Activated CD4-positive, alpha-beta T cell treated with anti-CD3 and anti-CD28 coated beads, Interleukin-2, amount 50 U/mL, for 4 hours (primary cell): ENCODE measurements at places on chromosomes 7 and 10.
A peak's percentile ranks its signal among the peaks of the same experiment; 100 is the strongest.

- DNase-seq, result no peak
Observed at GRCh38 chr10:114026189-114027040, 17.3 kb upstream of the ADRB1 start.

GRCh38 chr7:36871863-36872262 lies 147.6 kb upstream of the AOAH start:
- DNase-seq, result no peak

DNA sequence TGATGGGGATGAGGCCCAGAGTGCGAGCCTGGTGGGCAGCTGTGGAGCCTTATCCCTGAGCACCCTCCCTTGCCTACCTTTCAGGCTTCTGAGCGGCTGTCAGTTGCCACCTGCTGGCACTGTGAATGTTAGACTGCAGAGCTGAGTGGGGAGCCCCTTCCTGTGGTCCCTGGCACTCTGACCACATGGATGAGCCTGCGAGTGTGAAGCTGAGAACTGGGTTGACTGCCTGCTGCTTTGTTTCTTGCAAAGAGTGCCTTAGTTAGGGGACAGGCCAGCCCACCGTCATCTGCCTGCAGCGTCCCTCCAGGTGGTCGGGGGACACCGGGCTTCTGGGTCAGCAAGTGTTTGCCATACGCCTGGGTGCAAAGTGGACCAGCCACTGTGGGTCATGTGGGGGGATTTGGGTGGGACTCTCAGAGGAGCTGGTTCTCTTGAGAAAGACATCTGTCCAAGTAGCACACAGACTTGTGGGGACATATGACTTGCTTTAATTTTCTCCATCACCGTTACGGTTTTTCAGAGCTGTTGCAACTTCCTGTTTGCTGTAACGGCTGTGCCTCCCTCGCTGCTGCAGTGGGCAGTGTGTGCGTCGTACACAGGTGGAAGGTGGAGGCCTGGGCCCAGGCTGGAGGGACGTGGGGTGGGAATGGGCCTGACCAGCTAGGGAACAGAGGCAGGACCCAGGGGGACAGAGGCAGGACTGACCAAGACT lies 13.7 kb downstream of the INPP5A start:
- no peak for DNase-seq

DNA sequence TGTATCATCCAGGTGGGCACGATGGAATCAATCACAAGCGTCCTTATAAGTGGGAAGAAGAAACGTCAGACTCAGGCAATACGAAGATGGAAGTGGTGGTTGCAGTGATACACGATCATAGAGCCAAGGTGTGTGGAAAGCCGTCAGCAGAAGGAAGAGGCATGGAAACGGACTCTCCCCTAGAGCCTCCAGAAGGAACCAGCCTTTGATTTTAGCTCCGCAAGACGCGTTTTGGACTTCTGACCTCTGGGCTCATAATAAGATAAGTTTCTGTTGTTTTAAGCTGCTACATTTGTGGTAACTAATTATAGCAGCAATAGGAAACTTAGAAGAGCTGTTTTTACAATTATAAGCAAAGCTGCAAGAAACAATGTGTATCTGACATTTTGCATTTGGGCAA lies 14.8 kb downstream of the FANK1 start:
- no peak for DNase-seq

- DNase-seq, result no peak
Observed at GRCh38 chr7:20223356-20223755, 6.2 kb upstream of the MACC1 start.

GRCh38 chr10:78531088-78531487 lies 497.4 kb downstream of the RPS24 start:
- DNase-seq, result no peak

DNA sequence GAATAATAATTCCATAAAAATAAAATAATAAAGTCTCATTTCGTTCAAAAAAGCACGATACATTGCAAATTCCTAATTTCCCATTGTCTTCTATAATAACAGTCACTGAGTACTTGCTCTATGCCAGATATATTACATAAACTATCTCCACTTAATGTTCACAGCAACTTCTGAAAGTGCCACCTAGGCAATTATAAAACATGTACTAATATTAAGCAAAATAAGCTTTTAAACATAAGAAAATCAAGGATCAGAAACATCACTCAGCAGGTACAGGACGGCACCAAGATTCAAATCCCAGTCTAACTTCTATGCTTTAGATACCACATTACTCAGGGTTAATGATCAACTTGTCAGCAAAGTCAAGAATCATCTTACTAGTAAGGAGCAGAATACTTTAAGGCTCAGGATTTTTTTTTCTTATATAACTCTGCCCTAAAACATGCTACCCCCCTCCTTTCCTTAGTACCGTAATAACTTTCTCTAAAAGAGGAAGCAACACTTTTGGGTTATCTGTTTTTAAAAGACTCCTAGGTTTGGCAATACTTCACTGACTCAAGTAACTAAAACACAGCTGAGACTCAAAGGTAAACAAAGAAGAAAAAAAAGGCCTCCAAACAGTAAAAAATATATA lies 51.3 kb downstream of the USP6NL start:
- no peak for DNase-seq

- DNase-seq, result peak; percentile 8
Observed at GRCh38 chr10:60732198-60732806, 46.0 kb upstream of the CDK1 start.

GRCh38 chr7:141685285-141686023 lies 16.5 kb downstream of the DENND11 start:
- no peak for DNase-seq

- no peak for DNase-seq
Observed at GRCh38 chr7:79489371-79489770, 35.9 kb upstream of the MAGI2 start.

GRCh38 chr10:102497545-102497944 lies 5.0 kb downstream of the ACTR1A start:
- DNase-seq, result no peak

- no peak for DNase-seq
Observed at GRCh38 chr10:17153321-17153720, 23.7 kb upstream of the CUBN start.

- peak; percentile 51 for DNase-seq
Observed at GRCh38 chr10:114541081-114541796, 116.8 kb downstream of the ABLIM1 start.

DNA sequence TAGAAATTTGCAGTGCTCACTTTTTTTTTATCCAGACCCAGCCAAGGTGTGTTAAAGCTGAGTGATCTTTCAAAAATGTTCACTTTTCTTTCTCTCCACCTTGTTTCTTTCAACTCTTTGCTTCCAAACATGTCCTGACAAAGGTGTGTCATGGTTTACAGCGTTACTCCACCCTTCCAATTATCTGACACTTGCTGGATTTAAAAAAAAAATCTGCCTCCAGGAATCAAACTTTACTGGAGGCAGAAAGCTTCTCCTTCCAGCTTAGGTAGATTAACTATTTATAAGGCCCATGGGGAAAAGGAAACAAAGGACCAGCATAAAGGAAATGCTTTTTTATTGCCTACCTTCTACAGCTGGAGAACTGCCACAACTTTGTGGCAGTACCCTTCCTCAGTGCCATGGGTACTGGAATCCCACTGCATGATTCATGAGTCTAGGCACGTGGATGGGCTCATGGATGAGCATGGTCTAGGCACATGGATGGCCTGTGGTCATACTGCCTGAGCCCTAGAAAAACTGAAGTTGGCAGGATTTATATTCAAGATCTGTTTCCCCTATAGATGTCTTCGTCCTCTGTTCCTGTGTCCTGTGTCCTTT lies at the start of gene COL17A1:
Gene COL17A1, minus strand, starts transcription at position 80 of the 600 bp plus-strand sequence. CDS start 5,207 bp downstream, outside the sequence.
- DNase-seq, result no peak

GRCh38 chr7:43791665-43792064 lies 33.2 kb downstream of the BLVRA start:
- no peak for DNase-seq

GRCh38 chr10:48547061-48547895 lies 57.6 kb downstream of the ARHGAP22 start:
- no peak for DNase-seq

GRCh38 chr10:92681306-92681834 lies 8.4 kb upstream of the HHEX start:
- no peak for DNase-seq

- no peak for DNase-seq
Observed at GRCh38 chr7:157488966-157489365, 152.2 kb downstream of the DNAJB6 start.

DNA sequence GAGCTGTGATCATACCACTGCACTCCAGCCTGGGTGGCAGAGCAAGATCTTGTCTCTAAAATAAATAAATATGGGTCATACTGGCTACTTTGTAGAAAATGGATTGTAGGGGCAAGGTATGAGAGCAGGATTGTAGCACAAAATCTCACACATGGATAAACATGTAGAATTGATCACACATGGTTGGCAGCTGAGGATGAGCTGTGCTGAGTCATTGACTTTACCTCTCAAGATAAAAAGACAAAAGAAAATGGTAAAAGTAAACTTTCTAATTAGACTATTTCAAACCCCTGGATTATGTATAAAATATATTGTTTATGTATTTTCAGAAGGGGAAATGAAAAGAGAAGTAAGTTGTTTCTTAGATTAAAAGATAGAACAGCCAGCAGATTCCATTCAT lies 69.3 kb downstream of the APBB1IP start:
- no peak for DNase-seq

DNA sequence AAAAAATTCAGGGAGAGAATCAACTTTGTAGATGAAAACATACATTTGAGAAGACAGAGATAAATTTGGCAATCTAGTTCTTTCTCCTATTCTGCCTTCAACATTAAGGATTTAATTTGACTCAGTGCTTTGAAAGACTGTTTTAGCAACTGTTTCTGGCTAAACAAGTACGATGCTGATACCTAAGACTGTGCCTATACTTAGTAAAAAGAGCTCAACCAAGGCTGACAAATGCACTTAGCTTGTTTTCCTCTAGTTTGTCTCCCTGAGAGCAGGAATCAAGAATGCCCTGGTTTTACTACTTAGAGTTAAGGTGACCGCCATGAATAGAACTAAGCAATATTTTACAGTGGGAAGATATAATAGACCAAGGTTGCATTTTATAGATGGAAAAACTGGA lies 49.5 kb downstream of the NRP1 start:
- no peak for DNase-seq

DNA sequence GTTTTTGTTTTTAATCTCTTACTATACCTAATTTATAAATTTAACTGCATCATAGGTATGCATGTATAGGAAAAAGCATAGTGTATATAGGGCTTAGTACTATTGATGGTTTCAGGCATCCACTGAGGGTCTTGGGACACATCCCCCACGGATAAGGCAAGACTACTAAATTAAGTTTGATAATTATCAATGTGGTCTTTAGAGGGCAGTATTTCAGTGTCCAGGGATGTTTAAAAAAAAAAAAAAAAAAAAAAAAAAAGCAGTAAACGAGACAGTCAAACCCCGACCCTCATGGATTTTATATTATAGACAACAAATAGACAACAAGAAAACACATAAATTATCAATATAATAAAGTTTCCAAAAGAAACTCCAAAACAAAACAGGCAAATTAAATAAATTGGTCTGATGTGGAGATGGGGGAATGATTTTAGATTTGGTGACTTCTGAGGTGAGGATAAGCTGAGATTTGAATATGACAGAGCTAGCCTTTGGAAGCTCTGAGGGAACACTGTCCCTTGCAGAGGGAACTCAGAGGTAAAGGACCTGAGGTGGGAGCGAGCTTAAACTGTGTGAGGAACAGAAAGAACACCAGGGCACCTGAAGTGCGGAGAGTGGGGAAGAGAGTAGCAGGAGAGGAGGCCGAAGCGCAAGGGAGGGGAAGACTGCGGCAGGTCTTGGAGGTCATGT lies 14.8 kb downstream of the ACSM6 start:
- no peak for DNase-seq

GRCh38 chr10:112231602-112232400 lies 48.2 kb upstream of the GPAM start:
- no peak for DNase-seq

- DNase-seq, result no peak
Observed at GRCh38 chr7:30463405-30464145, 15.0 kb downstream of the NOD1 start.

GRCh38 chr7:136009488-136010079 lies 32.4 kb upstream of the MTPN start:
- no peak for DNase-seq

DNA sequence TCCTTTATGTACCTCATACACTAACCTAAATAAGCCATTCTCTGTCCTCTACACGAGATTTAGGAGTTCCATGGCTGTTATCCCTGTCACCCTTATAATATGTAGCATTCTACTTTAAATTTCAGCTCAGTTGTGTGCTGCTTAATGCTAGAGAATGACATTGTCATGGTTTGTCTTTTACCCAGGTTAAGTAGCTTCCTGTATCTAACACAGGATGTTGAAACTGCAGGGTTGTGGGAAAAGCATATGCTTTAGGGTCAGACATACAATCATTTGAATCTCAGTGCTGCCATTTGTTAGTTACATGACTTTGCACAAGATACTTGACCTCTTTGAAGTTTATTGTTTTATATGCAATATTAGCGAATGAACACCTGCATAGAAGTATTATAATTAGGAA lies 235.1 kb upstream of the CACNA2D1 start:
- no peak for DNase-seq

DNA sequence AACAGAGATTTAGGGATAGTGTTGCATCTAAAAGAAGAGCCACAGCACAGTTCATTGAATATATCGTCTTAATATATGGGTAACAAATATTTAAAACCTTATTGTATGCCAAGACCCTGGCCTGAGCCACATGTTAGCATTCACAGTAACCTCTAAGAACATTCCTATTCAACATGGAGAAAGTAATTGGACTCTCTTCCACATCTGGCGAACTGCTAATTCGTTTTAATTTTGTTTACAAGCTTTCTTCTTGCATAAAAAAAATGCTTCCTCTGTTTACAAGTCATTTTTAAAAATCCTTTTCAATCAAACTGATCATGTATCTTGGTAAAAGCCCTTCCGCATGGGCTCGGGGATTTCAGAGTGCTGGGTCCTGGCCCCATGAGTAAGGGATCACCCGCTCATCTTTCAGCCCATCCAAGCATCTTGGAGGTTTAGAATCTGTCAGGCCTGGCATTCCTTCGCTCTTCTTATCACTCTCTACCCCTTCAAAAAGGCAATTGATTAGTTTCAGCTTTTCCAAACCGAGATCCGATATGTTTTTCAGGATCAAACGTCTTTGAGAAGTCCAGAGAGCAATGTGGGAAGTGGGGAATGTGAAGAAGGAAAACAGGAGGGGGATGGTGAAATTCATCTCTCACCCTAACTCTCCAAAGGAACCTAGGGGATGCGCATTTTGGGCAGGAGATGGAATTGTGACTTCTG lies 7.3 kb downstream of the TWIST1 start:
- DNase-seq, result no peak

GRCh38 chr7:45984386-45985295 lies 63.6 kb upstream of the IGFBP3 start:
- DNase-seq, result no peak

DNA sequence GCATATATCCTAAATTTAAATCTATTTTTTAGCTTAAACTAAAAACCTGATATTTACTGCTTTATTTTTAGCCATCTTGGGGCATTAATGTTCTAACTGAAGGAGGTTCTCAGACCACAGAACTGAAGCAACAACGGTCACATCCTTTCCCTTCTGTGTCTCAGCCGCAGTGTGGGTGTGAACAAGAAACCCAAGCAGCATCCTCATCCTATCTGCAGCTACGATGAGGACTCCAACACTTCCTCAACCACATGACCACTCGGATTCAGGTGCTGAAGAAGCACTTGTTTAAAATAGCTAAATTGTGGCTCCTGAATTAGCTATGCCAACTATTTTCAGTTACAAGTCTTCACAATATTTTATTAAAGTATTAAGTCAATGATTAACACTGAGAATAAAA lies 5.3 kb downstream of the ESYT2 start:
- DNase-seq, result peak; percentile 51
